Islet precursor cell (in vitro differentiated cells): ENCODE measurements at places on chromosomes 4 and X.
A peak's percentile ranks its signal among the peaks of the same experiment; 100 is the strongest.

GRCh38 chr4:4603592-4603991 is 61.7 kb upstream of the STX18 start:
- DNase-seq = peak; percentile 29

- no peak for DNase-seq
These were observed 15.9 kb upstream of the STOX2 start for GRCh38 chr4:183889190-183889589.

DNA sequence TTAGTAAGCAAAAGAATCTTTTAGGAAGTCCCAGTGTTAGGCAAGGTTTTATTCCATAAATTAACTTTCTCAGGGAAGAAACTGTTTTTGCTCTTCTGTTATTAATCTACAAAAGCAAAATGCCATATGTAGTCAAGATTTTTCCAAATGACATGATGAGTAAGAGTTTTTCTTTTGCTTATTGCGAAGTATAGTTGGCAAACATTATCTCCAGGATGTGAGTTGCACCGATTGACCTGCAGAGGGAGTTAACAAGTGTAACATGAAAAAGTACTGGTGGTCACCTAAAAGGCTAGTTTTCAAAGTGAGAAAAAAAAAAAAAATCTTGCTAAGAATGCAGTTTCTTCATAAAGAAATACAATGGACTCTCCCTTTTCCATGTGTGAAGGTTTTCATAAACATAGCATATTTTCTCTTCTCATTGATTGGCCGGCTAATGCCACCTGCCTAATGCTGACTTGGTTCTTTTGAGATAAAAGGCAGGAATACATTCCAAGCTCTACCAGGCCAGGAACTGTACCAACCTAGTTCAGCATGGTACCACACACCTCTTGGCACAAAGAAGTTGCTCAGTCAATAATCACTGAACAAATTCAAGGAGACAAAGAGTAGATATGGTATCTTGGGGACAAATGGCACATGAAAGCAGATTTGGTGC is 100.2 kb downstream of the LNX1 start:
- no peak for DNase-seq

- no peak for DNase-seq
These were observed 171.5 kb upstream of the DIPK2B start for GRCh38 chrX:45372151-45372550.

DNA sequence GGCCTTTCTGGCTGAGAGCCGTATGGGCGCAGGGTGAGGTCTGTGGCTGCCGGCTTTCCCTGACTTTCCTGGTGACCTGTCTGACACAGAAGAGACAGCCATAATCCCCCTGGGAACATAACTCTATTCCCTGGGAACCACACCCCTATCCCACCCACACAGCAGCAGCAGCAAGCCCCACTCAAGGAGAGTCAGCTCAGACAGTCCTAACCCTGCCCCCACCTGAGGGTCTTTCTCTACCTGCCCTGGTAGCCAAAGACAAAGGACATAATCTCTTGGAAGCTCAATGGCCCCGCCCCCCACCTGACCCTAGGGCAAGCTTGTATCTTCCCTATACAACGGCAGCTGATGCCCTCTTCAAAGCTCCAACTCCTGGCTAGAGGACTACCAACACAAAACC is 74.6 kb downstream of the PABPC4L start:
- DNase-seq = no peak

GRCh38 chrX:136211766-136212556 is 39.2 kb downstream of the MAP7D3 start:
- DNase-seq = no peak
